ENCODE measurements at places on chromosomes 3 and 15.

DNA sequence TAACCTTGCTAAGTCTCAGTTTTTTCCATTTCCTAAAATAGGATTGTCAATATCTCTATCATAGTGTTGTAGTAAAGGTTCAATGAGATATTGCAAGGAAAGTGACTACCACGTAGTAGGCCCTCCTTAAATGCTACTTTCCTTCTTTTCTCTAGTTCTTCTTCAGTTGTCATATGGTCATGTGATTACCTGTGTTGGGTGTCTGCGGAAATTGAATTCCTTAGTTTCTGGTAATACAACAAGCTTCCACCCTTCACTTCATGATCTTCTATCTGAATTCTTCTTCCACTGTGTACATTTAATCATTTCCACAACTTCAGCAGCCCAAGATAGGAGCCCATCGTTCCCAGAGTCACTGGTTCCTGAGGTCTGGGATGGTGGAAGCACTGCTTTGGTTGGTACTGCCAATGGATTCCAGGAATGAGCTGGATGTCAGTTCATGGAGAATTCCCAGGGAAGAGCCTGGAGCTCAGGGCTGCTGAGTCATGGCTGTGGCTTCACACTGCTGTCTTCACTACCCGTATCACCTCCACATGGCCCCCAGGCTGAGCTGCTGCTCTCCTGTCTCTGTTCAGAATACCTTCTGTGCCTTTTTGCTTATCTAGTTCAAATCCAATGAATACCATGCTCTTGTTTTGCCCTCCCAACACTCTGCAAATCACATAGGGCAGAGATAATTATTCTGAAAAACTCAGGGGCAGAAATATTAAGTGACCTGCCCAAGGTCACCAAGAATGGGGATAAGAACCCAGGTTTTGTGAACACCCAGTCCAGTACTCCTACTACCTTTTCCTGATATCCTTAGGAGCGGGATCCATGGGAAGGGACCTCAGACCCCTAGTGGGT lies 98.6 kb downstream of the RPL39L start:
- DNase-seq = no peak

DNA sequence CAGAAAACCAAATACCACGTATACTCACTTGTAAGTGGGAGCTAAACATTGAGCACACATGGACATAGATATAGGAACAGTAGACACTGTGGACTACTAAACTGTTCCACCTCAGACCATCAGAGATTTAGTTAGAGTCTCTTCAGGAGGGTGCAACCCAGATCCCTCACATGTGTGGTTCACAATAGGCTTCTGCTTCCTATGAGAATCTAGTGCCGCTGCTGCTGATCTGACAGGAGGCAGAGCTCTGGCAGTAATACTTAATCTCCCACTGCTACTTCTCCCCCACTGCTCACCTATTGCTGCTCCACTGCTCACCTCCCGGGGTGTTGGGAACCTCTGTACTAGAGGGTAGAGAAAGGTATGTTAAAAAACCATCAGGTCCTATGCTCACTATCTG lies 533.3 kb downstream of the NSUN3 start:
- DNase-seq = no peak

- DNase-seq = no peak
Observed at GRCh38 chr3:64438812-64439211, 213.5 kb upstream of the PRICKLE2 start.

- DNase-seq = no peak
Observed at GRCh38 chr3:36871379-36872126, 73.3 kb downstream of the TRANK1 start.

DNA sequence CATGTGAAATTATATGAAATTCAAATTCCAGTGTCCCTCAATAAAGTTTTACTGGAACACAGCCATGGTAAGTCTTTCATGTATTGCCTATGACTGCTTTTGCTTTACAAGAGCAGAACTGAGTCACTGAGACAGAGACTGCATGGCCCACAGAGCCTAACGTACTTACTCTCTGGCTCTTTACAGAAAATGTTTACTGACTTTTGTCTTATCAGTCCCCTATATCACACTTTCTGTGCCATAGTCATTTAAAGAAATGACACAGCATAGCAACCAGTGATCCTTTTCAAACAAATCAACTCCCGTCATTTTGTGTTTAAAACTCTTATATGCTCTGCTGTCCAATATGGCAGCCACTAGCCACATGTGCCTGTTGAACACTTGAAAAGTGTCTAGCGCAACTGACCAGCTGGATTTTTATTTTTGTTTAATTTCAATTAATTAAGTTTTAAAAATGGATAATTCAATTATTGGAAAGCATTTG lies 129.7 kb upstream of the CDIN1 start:
- no peak for DNase-seq

GRCh38 chr3:169227911-169228310 lies 435.6 kb downstream of the MECOM start:
- DNase-seq = no peak

GRCh38 chr3:125460233-125460632 lies 59.8 kb downstream of the SNX4 start:
- no peak for DNase-seq

DNA sequence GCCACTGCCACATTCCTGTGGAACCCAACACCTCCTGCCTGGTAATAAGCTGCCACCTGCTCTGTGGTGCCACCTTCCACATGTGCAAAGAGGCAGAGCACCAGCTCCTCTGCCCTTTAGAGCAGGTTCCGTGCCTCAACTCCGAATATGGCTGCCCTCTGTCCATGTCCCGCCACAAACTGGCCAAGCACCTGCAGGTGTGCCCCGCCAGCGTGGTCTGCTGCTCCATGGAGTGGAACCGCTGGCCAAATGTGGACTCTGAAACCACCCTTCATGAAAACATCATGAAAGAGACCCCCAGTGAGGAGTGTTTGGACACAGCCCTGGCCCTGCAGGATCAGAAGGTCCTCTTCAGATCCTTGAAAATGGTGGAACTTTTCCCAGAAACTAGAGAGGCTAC lies 28.3 kb downstream of the FBXO40 start:
- no peak for DNase-seq

DNA sequence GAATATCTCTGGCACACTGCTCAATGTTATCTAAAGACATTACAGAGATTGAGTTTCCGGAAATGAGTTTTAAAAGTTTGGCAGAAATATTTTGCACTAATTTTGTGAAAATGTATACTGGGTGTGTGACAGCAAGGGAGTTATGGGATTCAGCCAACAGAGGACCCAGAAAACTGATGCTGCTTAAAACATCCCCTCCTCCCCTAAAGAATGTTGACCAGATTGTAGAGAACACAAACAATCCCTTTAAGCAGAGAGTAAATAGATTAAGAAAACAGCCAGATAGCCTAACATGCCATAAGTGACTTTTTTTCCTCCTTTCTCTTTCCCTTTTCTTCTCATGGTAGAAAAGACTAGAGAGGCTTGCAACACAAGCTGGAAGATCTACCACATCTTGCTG lies 928.0 kb upstream of the ALCAM start:
- no peak for DNase-seq

DNA sequence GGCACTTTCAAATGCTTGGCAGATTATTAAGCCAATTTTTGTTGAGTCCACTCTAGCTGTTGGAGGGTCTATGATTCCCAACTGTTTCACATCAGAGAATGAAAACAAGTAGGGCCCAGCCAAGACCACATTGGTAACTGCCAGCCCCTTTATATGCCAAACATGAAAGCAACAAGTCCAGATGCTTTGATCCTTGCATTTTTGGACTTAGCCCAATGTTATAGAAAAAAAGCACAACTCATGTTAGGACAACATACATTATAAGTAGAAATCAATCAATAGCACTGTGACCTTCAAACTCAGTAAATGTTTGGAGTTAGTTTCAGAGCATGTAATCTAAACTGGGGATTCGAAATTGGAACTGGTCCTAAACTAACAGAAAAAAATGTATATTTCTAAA lies 674.7 kb downstream of the MECOM start:
- DNase-seq = no peak

GRCh38 chr15:76793162-76793561 lies 112.0 kb downstream of the SCAPER start:
- DNase-seq = no peak

DNA sequence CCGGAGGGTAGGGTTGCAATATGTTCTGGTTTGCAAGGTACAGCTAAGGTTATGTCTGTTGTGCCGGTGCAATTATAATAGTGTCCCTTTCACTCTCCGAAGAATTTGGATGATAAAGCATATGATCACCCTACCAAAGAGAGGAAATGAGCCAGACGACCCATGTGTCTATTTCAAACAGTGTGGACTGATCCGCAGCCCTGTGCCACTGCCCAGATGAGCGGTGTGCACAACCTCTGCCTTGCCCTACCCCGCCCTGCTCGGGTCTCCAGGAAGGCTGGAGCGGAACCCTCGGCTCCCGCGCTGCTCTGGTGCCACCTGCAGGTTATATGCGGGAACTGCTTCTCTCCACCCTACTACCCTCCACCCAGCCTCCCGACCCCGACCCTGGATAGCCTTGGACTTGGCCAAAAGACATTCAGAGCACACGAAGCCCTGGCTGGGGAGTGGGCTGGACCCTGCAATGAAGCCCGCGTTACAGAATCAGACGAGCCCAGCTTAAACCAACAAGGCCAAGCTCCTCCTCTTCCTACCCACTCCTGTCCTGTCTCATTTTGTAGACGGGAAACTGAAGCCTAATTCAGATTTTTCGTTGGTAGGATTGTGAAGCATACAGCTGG lies 68.4 kb upstream of the CHRNB4 start:
- peak; percentile 77 for DNase-seq

- no peak for DNase-seq
Observed at GRCh38 chr3:123520656-123521055, 64.2 kb downstream of the HACD2 start.

DNA sequence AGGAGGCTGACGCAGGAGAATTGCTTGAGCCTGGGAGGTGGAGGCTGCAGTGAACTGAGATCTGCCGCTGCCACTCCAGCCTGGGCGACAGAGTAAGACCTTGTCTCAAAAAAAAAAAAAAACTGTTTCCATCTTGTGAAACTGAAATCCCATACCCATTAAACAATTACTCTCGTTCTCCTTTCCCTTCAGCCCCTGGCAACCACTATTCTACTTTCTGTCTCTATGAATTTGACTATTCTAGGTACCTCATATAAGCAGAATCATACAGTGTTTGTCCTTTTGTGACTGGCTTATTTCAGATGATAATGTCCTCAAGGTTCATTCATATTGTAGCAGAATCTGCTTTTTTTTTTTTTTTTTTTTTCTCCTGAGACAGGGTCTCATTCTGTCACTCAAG lies 51.5 kb upstream of the UBE2E1 start:
- no peak for DNase-seq

- DNase-seq = no peak
Observed at GRCh38 chr3:133230195-133230594, 169.7 kb upstream of the BFSP2 start.

- DNase-seq = no peak
Observed at GRCh38 chr15:56759450-56759845, 26.1 kb upstream of the ZNF280D start.

GRCh38 chr3:136576279-136577009 lies 175.7 kb downstream of the STAG1 start:
- no peak for DNase-seq

GRCh38 chr15:29693225-29693624 lies 129.0 kb downstream of the TJP1 start:
- DNase-seq = no peak

DNA sequence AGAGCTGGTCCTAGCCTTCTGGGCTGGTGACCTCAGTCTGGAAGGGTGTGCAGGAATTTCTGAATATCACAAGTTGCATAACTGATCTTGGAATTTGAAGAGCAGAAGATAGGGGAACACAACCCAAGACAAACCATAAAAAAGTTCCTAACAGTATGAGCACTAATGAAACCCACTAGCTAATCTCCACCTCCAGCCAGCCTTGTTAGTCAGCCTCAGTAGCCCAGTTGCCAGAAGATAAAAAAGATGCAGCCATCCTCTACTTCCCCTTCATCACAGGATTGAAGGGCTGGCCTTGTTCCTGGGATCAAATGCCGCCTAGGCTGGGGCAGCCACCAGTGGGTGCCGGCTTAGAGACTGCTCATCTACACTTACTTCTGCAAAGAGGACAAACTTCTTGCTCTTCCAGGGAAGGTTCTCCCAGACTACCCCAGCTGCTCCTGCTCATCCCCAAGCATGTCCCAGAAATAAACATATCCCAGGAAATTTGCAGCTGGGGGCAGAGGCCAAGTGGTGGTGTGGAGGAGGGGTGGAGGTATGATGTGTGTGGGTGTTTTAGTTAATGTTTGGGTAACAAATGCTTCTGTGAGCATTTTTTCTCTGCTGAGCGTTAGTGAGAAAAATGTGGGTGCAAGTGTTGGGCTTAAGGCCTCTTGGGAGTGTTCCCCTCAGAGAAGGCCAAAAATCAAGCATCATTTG lies 9.2 kb upstream of the ITGA11 start:
- no peak for DNase-seq

DNA sequence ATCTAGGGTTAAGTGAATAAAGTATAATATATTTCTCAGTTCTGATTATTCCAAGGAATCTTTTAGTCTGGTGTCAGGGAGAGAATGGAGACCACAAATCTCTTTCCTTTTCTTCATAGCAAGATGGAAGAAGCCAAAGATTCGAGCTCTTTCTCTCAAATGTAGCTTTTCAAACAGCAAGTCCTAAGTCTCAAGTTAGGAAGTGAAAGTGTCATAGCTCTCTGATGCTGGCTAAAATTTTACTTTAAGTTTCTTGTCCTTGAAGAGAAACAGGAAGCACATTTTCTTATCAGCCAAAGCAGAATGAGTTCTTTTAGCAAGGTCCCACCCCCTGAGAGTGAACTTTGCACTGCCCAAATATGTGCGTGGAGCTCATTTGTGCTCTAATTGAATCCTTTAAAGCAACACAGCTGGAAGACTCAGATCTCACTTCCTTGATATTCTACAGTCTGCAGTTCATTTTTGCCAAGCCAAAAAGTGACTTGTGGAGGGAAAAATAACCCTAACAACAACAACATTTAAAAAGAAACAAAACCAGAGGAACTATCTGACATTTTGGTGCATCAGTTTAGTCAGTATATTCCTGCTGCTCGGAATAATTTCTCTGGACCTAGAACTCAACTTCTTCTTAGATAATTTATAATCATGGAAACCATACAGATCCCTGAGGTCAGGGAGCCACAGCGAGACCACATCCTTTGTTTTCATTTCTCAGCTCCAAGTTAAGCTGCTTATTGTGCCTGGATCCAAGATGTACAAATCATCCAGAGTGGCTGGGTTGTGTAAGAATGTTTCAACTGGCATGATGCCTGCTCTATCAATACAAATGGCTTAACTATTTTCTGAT lies 238.7 kb upstream of the P2RY1 start:
- no peak for DNase-seq

GRCh38 chr15:63323798-63324563 lies 46.6 kb downstream of the APH1B start:
- no peak for DNase-seq

GRCh38 chr15:27065785-27066184 lies 94.8 kb downstream of the GABRG3 start:
- no peak for DNase-seq

- no peak for DNase-seq
Observed at GRCh38 chr3:45435961-45436360, 47.6 kb downstream of the LARS2 start.

- no peak for DNase-seq
Observed at GRCh38 chr15:67133738-67134066, 68.3 kb downstream of the SMAD3 start.

DNA sequence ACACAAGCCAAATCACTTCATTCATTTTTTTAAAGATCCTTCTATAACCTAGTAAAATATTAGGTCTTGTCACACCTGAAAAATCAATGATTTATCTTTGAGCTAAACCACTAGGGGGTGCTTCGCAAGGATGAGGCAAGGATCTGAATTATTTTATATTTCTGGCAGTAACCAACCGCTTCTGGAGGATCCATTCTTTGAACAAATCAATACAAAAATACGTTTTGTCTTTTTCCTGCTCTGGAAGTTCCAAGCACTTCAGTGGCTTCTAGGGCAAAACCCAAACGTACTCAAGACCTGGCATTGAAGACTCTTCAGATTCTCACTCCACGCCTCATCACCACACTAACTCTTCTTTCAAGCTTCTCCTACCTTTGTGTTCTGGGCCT lies 486 bp downstream of the LSG1 start:
- peak; percentile 49 for DNase-seq

All from NCI-H524 (cell line).